Activated CD8-positive, alpha-beta T cell treated with anti-CD3 and anti-CD28 coated beads, Interleukin-2, amount 10 ng/mL, durations not matched to agents 7 days and 5 days (primary cell): ENCODE measurements at places on chromosomes 13 and 19. TPM values are rescaled to one million over a fixed set of nuclear protein-coding genes. Genes with fewer than 3 reads are reported as not detected.

Gene ZNF576
- 17.3 TPM for total RNA-seq

- peaks cover 48% of the 10 kb centered on the region for H3K4me1 ChIP-seq
- H3K4me3 ChIP-seq = no peak overlapping the region
- H3K27ac ChIP-seq = no peak overlapping the region
- no peaks in the 10 kb centered on the region for H3K27me3 ChIP-seq
These were observed 6.1 kb downstream of the AP2A1 start for GRCh38 chr19:49772850-49773432.

DNA sequence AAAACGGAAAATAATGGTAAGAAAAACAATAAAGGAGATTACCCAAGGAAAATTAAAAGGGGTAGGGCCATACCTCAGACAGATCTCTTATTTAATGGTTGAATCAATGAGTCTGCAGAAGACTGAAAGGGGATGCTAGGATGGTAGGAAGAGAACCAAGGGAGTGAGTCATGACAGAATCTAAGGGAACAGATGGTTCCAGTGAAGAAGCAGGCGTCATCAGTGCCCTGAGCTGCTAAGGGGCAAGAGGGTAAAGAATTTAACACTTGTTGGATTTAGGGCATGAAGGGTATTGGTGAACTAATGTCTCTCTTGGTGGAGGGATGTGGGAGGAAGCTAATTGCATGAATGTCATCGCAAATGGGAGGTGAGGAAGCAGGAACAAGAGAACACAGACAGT, 329.2 kb upstream of the TSHZ3 start:
- H3K4me1 ChIP-seq = no peaks in the 10 kb centered on the region
- H3K36me3 ChIP-seq = no peaks in the 10 kb centered on the region
- H3K27ac ChIP-seq = no peak overlapping the region
- no peak for DNase-seq

- H3K4me3 ChIP-seq = no peak overlapping the region
- no peak for DNase-seq
- H3K27ac ChIP-seq = no peak overlapping the region
These were observed 50.3 kb upstream of the ATP11A start for GRCh38 chr13:112639521-112639920.

Gene KLK3
- not detected for total RNA-seq

DNA sequence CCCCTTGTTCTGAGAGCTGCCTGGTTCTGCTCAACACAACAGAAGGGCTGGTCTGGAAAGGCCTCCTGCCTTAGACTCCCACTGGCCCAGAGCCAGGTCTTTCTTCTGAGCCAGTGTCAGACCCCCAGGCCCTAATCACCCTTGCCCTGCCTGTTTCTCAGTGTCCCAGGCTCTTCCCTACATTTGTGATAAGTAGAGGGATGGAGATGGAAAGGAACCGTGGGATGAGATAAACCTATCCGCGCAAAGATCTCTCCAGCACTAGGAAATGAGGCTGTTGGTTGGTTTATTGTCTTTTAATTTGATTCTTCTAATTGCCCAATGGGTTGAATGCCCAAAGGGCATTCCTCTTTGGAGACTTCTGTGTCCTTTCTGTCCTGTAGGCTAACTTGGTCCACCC, 470.0 kb downstream of the TSHZ3 start:
- H3K27ac ChIP-seq = no peak overlapping the region
- no peaks in the 10 kb centered on the region for H3K36me3 ChIP-seq
- H3K4me1 ChIP-seq = no peaks in the 10 kb centered on the region

- no peaks in the 10 kb centered on the region for H3K27me3 ChIP-seq
- peak overlapping the region; percentile 17 for H3K27ac ChIP-seq
- H3K4me3 ChIP-seq = no peak overlapping the region
- DNase-seq = no peak
- H3K4me1 ChIP-seq = peaks cover 53% of the 10 kb centered on the region
These were observed 7.7 kb upstream of the GPR18 start for GRCh38 chr13:99265821-99266426.

DNA sequence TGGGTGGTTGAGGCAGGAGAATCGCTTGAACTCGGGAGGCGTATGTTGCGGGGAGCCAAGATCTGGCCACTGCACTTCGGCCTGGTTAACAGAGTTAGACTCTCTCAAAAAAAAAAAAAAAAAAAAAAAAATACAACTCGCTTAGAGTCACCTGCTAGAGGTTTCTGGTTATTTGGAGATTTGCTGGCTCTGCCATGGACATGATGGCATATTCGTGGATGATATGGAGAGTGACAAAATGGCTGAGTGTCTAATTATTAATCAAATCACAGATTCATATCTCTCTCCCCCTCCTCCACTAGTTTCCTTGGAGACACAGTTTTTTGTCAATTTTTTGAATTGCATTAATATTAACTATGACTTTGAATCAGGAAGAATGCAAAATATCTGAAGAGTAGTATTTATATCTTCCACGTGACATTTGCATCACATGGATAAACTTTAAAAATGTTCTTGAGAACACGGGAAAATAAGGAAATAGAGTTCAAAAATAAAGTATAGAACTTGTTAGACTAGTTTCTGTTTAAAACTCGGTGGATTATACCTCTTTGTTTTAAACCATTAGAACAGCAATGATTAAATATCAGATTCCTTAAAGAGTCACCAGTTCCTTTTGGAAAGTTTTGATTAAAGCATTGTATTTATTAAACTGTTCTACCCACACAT, 47.8 kb downstream of the KLF5 start:
- H3K27me3 ChIP-seq = peaks cover 5% of the 10 kb centered on the region
- no peak overlapping the region for H3K27ac ChIP-seq
- DNase-seq = no peak

Gene IGFL3
- not detected for total RNA-seq

DNA sequence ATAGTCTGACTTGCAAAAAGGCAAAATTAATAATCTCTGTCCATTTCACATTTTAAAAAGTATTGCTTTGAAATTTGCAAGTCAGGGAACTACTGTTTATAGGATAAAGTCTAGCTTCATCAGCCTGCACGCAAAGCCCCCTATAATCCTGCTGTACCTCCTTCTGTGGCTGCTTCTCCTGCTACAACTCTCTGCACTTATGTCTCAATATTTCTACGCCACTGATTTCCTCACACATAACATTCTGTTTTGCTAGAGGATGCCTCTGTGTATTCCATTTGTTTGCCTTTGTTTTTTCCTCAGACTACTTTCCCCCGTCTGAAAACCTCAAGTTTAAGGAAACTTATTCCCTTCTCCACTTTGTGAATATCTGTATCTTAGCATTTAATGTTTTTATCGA, 389.9 kb downstream of the RFC3 start:
- no peaks in the 10 kb centered on the region for H3K36me3 ChIP-seq
- H3K4me1 ChIP-seq = no peaks in the 10 kb centered on the region
- H3K27ac ChIP-seq = no peak overlapping the region
- no peak for DNase-seq

GRCh38 chr13:97978651-97979050, 25.2 kb downstream of the IPO5 start:
- peaks cover 17% of the 10 kb centered on the region for H3K36me3 ChIP-seq
- H3K4me1 ChIP-seq = peaks cover 47% of the 10 kb centered on the region
- no peak overlapping the region for H3K27ac ChIP-seq
- no peaks in the 10 kb centered on the region for H3K27me3 ChIP-seq
- no peak for DNase-seq

DNA sequence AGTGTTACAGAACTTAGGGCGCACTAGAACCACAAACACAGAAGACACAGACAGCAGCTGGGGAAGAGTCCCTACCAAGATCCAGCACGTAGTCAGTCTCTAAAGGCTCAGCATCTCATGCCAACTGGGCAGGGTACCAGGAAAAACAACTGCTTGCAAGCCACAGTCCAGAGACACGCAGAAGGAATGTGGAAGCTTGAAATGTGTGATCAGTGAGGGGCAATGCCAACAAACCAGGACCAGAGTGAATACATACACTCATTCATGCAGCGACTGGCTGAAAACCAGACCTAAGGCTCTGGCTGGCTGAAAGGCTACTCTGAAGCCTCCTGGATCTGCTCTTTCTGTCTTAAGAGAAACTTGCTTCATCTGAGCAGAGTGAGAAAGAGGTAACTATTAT, 1484.8 kb downstream of the EFNB2 start:
- H3K36me3 ChIP-seq = no peaks in the 10 kb centered on the region
- no peaks in the 10 kb centered on the region for H3K27me3 ChIP-seq
- no peak overlapping the region for H3K4me3 ChIP-seq
- no peaks in the 10 kb centered on the region for H3K4me1 ChIP-seq
- no peak for DNase-seq

DNA sequence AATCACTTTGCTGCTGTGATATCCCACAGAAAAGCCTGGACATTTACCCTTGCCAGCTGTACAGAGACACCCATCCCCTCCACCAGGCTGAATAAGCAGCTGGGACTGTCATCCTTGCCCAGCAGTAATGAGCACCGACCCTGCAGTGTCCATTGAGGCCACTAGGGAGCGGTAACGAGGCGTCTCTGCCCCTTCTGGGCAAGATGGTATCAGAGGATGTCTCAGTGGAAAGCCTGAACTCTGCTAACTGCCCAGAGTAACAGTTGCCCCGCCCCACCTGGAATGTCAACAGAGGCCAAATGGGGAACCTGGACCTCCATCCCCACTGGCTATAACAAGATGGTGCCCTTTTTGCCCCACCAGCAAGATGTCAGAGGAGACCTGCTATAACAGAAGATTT, 22.8 kb upstream of the CEACAM20 start:
- peak; percentile 56 for DNase-seq
- H3K4me1 ChIP-seq = no peaks in the 10 kb centered on the region
- peaks cover 3% of the 10 kb centered on the region for H3K27me3 ChIP-seq
- H3K36me3 ChIP-seq = no peaks in the 10 kb centered on the region

- peaks cover 2% of the 10 kb centered on the region for H3K4me1 ChIP-seq
- H3K27me3 ChIP-seq = peaks cover 3% of the 10 kb centered on the region
- H3K36me3 ChIP-seq = no peaks in the 10 kb centered on the region
- no peak within 1 kb of the TSS for H3K27ac ChIP-seq
- H3K4me3 ChIP-seq = no peak within 1 kb of the TSS
These were observed at the start of gene ZNF556 for GRCh38 chr19:2867025-2867991. TSS of gene ZNF556 (plus strand) at chr19:2867335. CDS start at chr19:2867422, 87 bp downstream.

Gene PRR19
- total RNA-seq = 0.44 TPM

- H3K27me3 ChIP-seq = no peaks in the 10 kb centered on the region
- no peaks in the 10 kb centered on the region for H3K4me1 ChIP-seq
- DNase-seq = no peak
- no peak overlapping the region for H3K4me3 ChIP-seq
These were observed 352.5 kb upstream of the ATXN8OS start for GRCh38 chr13:69755101-69755500.

DNA sequence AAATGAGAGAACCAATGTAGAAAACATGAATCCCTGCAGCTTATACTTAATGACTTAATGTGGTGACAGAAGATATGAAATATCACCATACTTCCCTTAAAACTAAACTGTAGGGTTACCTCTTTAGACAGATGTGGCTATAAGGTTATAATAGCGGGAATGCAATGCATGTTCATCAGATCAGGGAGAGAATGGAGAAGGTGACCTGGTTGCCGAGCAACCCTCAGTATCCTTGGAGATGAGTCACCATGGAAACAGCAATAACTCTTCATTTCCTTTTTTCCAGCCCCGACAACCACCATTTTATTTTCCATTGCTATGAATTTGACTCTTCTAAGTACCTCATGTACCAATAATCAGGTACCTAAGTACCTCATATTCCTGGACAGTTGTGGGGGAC, 28.0 kb upstream of the ZNF835 start:
- no peaks in the 10 kb centered on the region for H3K36me3 ChIP-seq
- H3K27me3 ChIP-seq = no peaks in the 10 kb centered on the region
- H3K4me1 ChIP-seq = no peaks in the 10 kb centered on the region
- no peak overlapping the region for H3K4me3 ChIP-seq
- no peak overlapping the region for H3K27ac ChIP-seq
- DNase-seq = no peak

Gene PGLYRP1
- total RNA-seq = not detected

DNA sequence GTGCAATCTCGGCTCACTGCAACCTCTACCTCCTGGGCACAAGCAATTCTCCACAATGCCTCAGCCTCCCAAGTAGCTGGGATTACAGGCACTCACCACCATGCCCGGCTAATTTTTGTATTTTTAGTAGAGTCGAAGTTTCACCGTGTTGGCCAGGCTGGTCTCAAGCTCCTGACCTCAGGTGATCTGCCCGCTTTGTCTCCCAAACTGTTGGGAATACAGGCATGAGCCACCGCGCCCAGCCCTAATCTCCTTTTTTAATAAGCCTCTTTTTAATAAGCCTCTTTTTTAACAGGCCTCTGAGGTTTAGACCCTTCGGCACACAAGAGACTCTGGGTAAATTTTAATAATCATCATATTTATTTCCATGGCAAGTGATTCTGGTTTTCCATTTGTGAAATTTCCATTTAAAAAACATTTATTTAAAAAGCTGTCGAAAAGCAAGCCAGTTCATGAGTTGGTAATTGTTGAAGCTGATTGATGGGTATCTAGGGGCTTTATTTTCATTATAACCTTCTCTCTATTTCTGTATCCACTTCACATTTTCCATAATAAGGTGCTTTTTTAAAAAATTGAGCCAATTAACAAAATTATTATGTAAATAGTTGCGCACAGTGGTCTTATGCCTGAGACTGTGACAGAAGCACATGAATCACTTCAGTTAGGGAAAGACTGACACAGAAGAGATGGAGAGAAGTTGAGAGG, 11.8 kb downstream of the POU2F2 start:
- peak overlapping the region; percentile 92 for H3K27ac ChIP-seq
- H3K36me3 ChIP-seq = peaks cover 24% of the 10 kb centered on the region
- no peak overlapping the region for H3K4me3 ChIP-seq
- no peak for DNase-seq

Gene TEX26
- not detected for total RNA-seq

GRCh38 chr13:42924344-42924743, 67.7 kb downstream of the EPSTI1 start:
- H3K4me3 ChIP-seq = no peak overlapping the region
- DNase-seq = no peak
- H3K36me3 ChIP-seq = peaks cover 67% of the 10 kb centered on the region
- H3K4me1 ChIP-seq = no peaks in the 10 kb centered on the region

- peaks cover 45% of the 10 kb centered on the region for H3K36me3 ChIP-seq
- H3K27ac ChIP-seq = peak overlapping the region; percentile 82
- peaks cover 66% of the 10 kb centered on the region for H3K4me1 ChIP-seq
These were observed 3.5 kb downstream of the KLF2 start for GRCh38 chr19:16327911-16328823.

DNA sequence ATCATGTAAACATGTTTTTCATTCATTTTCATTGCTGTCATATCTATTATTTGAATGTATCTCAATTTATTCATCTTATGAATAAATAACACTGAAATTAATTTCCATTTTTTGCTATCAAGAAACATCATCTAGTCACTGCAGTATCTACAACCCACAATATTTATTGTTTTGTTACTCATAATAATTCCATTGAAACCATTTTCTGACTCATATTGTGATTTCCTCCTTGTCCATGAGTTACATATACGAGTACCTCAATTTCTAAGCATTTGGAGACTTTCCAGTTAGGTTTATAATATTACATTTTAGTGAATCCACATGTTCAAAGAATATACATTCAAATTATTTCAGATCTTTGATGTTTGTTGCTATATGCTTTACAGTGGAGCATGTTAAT, 1524.0 kb downstream of the SLITRK1 start:
- H3K4me1 ChIP-seq = no peaks in the 10 kb centered on the region
- no peak overlapping the region for H3K4me3 ChIP-seq
- H3K27ac ChIP-seq = no peak overlapping the region
- H3K36me3 ChIP-seq = no peaks in the 10 kb centered on the region

- no peak for DNase-seq
- H3K4me1 ChIP-seq = peaks cover 13% of the 10 kb centered on the region
- H3K36me3 ChIP-seq = no peaks in the 10 kb centered on the region
These were observed 10.8 kb downstream of the LATS2 start for GRCh38 chr13:21050288-21051197.

Gene SULT2A1
- not detected for total RNA-seq

- no peaks in the 10 kb centered on the region for H3K27me3 ChIP-seq
- no peak overlapping the region for H3K27ac ChIP-seq
- no peak for DNase-seq
- H3K4me3 ChIP-seq = no peak overlapping the region
These were observed 542.0 kb downstream of the DIAPH3 start for GRCh38 chr13:59621773-59622172.
